ENCODE measurements at places on chromosomes 3 and 15. TPM values are rescaled to one million over a fixed set of nuclear protein-coding genes. Genes with fewer than 3 reads are reported as not detected.

- no peak for DNase-seq
These were observed 118.9 kb downstream of the RFTN1 start for GRCh38 chr3:16394639-16395038.

The TMCO5A gene
- total RNA-seq: not detected

- no peak for DNase-seq
These were observed 672 bp upstream of the KY start for GRCh38 chr3:134651347-134652041.

DNA sequence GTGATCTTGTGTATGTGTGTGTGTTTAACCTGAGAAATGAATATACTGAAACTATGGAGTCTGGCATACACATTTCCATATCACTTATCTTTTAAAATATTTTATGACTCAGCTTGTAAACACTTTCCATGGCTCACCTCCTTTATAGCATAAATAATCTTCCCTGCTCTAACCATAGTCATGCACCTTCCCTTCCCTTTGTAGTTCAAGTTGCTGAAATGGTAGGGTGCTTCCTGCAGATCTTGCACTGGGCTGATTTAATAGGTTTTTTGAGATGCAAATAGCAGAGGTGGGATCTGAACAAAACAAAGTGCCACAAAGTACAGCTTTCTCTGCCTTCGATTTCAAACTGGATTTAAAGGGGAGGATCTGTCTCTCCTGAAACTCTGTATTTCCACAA is 712.7 kb upstream of the LMCD1 start:
- DNase-seq: no peak

DNA sequence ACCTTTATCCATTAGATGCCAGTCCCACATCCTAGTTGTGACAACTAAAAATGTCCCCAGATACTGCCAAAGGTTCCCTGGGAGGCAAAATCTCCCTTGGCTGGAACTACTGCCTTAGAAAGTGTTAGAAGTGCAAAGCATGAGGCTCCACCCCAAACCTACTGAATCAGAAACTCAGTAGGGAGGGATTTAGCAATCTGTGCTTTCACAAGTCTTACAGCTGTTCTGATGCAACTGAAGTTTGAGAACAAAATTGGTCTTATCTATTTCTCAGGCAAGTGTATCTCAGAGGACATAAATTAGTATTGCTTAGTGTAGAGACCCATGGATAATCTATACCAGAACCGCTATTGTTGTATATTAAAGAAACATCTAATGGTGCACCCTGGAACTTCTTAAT is 70.2 kb downstream of the CLDN1 start:
- no peak for DNase-seq

The LRRC31 gene
- not detected for total RNA-seq

All from hematopoietic multipotent progenitor cell (in vitro differentiated cells).